ENCODE measurements at places on chromosomes 1 and 21.

GRCh38 chr21:16534408-16535101 is 804.8 kb downstream of the USP25 start:
- DNase-seq, result no peak

DNA sequence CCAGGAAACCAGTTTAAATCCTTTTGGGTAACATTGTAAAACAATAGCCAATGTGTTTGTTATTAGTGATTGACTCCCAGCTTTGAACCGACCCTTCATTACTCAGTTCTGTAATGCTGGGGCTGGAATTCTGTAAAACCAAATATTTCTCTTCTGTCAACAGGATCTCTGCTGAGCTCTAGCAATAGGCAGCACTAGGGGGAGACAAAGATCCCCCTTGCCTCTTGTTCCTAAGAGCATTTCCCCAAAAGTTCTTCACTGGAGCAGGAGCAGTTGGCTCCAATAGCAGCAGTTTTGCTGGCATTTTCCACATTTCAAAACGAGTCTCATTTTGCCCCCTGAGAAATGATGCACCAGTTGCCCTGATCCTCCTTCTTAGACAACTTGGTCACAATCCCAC is 1671.1 kb downstream of the MRPL39 start:
- DNase-seq, result no peak

DNA sequence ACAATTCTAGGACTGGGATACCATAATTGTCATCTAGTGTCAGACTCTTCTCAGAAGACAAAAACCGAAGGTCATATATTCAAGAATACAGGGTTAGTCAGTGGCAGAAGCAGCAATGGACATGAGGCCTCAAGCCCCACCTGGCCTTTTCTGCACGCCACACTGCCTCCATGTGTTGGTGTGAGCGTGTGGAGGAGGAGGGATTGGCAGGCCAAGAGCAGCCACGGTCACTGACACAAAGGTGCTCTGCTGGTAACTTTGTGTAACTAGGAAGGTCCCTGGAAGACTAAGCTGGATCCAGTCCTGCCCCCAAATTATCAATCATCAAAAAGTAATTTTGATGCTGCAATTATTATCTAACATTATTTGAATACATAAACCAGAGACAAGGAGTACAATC is 34.9 kb downstream of the HSF2BP start:
- DNase-seq, result no peak

GRCh38 chr1:20355828-20356735 is 65.4 kb downstream of the VWA5B1 start:
- no peak for DNase-seq

Data from stimulated activated CD4-positive, alpha-beta T cell treated with anti-CD3 and anti-CD28 coated beads, TNF-alpha, amount 100 ng/mL, for 24 hours (primary cell).